Activated T-helper 2 cell treated with anti-CD3 and anti-CD28 coated beads, Interferon-gamma antibody, Interleukin-2, Interleukin-4, amounts not matched to agents 10 μg/mL and 5 μg/mL and 100 μg/mL, durations not matched to agents 14 hours and 24 hours and 36 hours (primary cell): ENCODE measurements at places on chromosomes 3 and 15. TPM values are rescaled to one million over a fixed set of nuclear protein-coding genes. Genes with fewer than 3 reads are reported as not detected.

CSPG5 gene
- total RNA-seq, result 1.1 and 1.7 TPM in 2 replicates

DYNLT2B gene
- total RNA-seq, result 10.9 and 12.3 TPM in 2 replicates

KLHL40 gene
- total RNA-seq, result not detected in 2 replicates

MPI gene
- total RNA-seq, result 66.3 and 71.6 TPM in 2 replicates

AMIGO3 gene
- not detected in 2 replicates for total RNA-seq

SNX4 gene
- total RNA-seq, result 46.3 and 50.7 TPM in 2 replicates

DNA sequence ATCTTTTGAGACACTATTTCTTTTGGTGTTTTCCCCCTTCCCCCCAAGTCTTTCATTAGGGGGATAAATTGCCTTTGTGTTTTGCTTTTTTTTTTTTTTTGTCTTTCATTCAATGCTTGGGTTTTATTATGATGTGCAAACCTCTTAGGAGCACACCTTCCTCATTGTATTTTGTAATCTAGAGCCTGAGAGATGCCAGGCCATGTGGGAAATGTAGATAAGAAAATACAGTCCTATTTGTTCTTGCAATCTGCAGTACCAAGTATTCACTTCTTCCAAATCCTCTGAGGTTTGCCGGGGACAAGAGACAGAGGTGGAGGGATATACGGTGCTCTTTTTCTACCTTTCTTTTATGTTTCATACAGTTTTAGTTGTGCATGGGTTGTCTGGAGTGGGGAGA, 66.7 kb downstream of the LARS2 start:
- H3K4me3 ChIP-seq, result no peak overlapping the region
- no peaks in the 10 kb centered on the region for H3K27me3 ChIP-seq
- no peaks in the 10 kb centered on the region for H3K4me1 ChIP-seq
- DNase-seq, result no peak
- peaks cover 38% of the 10 kb centered on the region for H3K36me3 ChIP-seq
- H3K27ac ChIP-seq, result no peak overlapping the region

GRCh38 chr15:81813215-81813614, 232.6 kb downstream of the MEX3B start:
- no peaks in the 10 kb centered on the region for H3K27me3 ChIP-seq
- no peak overlapping the region for H3K4me3 ChIP-seq

GRCh38 chr15:61605343-61605742, 376.2 kb upstream of the RORA start:
- H3K27me3 ChIP-seq, result no peaks in the 10 kb centered on the region
- H3K36me3 ChIP-seq, result no peaks in the 10 kb centered on the region
- no peak overlapping the region for H3K27ac ChIP-seq
- H3K4me1 ChIP-seq, result no peaks in the 10 kb centered on the region

GRCh38 chr3:42590989-42591756, 513 bp downstream of the SS18L2 start:
- no peak for DNase-seq
- H3K36me3 ChIP-seq, result peaks cover 47% of the 10 kb centered on the region
- peaks cover 29% of the 10 kb centered on the region for H3K4me1 ChIP-seq
- H3K4me3 ChIP-seq, result peak overlapping the region; percentile 97
- H3K27me3 ChIP-seq, result no peaks in the 10 kb centered on the region
- H3K27ac ChIP-seq, result peak overlapping the region; percentile 98

GRCh38 chr3:14793858-14794234, 24.9 kb upstream of the FGD5 start:
- no peaks in the 10 kb centered on the region for H3K36me3 ChIP-seq
- no peak overlapping the region for H3K4me3 ChIP-seq
- no peak for DNase-seq
- H3K4me1 ChIP-seq, result no peaks in the 10 kb centered on the region
- peaks cover 1% of the 10 kb centered on the region for H3K27me3 ChIP-seq
- no peak overlapping the region for H3K27ac ChIP-seq

DNA sequence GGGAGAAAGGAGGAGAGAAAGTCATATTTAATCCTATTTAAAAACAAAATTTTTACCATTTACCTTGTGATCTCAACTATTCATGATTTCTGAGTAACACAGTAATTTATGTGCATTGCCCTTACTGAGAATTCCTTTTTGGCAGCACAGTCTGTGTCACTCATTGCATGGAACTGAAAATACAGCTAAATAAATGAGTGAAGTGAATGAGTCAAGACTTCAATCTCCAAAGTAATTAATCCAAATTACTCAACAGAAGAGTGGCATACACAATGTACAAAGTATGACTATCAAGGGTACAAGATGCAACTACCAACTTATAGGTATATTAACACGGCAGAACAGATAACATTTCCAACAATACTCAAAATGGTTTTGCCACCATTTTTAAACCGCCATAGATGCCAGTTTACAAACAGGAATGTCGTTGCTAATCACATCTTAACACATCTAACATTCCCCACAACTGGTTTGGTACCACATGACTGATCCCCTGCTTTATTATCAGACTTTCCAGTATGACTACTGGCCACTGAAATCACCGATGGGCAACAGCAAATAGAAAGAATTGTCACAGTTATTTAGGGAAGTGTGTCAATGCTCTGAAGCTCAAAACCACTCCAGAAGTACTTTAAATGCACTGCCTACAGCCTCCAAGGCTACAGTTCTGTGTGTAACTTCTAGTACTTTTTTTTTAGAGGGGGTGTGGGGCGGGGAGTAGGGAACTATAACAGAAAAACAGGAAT, 410.4 kb downstream of the SHQ1 start:
- H3K4me3 ChIP-seq, result peak overlapping the region; percentile 60
- H3K27me3 ChIP-seq, result no peaks in the 10 kb centered on the region
- H3K4me1 ChIP-seq, result peaks cover 76% of the 10 kb centered on the region
- DNase-seq, result no peak
- H3K36me3 ChIP-seq, result peaks cover 93% of the 10 kb centered on the region

DNA sequence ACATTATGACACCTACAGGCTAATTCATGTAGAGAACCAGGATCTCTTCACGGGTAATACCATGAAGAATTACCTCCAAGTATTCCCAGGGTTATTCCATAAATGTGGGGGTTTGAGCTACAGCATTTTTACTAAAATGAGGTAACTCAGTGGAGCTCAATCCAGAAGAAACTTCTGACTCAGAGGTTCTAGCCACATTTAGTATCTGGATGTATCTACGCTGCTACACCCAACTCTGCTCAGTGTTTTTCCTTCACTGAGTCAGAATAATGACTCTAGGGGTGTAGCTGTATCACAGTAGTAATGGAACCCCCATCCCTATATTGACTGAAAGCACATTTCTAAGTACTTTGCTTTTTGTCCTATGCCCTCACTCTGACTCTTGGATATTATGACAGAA, 52.4 kb downstream of the COPS2 start:
- DNase-seq, result no peak
- no peak overlapping the region for H3K4me3 ChIP-seq
- no peaks in the 10 kb centered on the region for H3K4me1 ChIP-seq

GRCh38 chr3:189288348-189289235, 116.8 kb downstream of the TPRG1 start:
- H3K4me3 ChIP-seq, result peak overlapping the region; percentile 45
- peaks cover 43% of the 10 kb centered on the region for H3K4me1 ChIP-seq
- H3K36me3 ChIP-seq, result peaks cover 4% of the 10 kb centered on the region
- H3K27ac ChIP-seq, result peak overlapping the region; percentile 88
- H3K27me3 ChIP-seq, result no peaks in the 10 kb centered on the region

DNA sequence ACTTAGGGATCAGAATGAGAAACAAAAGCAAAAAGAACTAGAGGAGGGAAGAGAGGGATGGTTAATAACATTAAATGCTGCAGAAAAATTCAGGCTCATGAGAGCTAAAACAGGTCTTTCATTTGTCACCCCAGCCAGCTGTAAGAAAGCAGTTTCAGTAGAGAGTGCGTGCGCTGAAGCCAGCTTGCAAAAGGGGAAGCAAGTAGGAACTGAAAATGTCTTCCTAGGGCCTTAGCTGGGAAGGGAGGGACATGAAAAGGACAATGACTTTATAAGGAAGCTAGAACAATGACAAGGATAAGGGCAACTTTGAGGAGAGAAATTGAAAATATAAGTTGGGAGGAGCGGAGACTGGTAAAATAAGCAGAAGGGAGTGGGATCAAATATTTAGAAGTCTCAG, 3.1 kb downstream of the CIAO2A start:
- no peak overlapping the region for H3K27ac ChIP-seq
- peaks cover 48% of the 10 kb centered on the region for H3K36me3 ChIP-seq

DNA sequence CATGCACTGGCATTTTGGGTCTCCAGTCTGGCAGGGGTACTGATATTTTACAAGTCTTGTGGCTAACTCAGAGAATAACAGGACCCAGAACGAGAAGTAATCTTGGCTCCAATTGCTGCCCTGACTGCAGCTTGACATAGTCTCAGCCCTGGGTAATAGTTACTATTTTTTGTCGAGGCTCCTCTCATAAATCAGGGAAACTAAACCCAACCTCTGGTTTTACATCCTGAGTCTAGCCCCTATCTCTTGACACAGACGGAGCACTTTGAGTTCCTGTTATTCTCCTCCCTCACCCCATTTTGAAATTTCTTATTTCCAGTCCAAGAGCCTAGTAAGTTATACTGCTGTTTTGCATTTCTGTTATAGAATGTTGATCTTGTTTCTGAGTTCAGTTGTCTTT, 276.1 kb upstream of the GOLIM4 start:
- no peaks in the 10 kb centered on the region for H3K4me1 ChIP-seq
- no peak for DNase-seq
- H3K36me3 ChIP-seq, result no peaks in the 10 kb centered on the region
- H3K4me3 ChIP-seq, result no peak overlapping the region
